ENCODE measurements at places on chromosomes 2 and 18.

- no peak for DNase-seq
Observed at GRCh38 chr2:143262389-143262788, 133.2 kb downstream of the ARHGAP15 start.

DNA sequence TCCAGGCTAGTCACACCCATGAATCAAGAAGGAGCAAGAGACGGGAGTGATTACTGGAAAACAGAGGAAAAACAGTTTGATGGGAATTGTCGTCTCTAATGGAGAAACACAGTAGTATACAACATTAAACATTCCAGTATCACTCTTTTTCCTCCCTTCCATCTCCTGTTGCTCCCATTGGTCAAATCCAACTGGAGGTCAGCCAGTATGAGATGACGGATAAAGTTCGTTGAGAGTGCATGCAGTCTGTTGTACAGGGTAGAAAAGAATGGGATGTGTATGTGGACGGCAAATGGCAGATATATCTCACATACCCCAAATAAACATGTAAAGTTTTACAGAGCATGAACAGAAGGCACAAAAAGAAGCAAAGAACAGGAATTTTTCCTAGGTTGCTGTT, 221.9 kb upstream of the TNP1 start:
- DNase-seq, result no peak

- no peak for DNase-seq
Observed at GRCh38 chr2:219247678-219248642, 2.7 kb downstream of the STK16 start.

GRCh38 chr2:11027195-11027594, 115.5 kb downstream of the KCNF1 start:
- no peak for DNase-seq

- no peak for DNase-seq
Observed at GRCh38 chr18:9735238-9735637, 27.1 kb downstream of the RAB31 start.

DNA sequence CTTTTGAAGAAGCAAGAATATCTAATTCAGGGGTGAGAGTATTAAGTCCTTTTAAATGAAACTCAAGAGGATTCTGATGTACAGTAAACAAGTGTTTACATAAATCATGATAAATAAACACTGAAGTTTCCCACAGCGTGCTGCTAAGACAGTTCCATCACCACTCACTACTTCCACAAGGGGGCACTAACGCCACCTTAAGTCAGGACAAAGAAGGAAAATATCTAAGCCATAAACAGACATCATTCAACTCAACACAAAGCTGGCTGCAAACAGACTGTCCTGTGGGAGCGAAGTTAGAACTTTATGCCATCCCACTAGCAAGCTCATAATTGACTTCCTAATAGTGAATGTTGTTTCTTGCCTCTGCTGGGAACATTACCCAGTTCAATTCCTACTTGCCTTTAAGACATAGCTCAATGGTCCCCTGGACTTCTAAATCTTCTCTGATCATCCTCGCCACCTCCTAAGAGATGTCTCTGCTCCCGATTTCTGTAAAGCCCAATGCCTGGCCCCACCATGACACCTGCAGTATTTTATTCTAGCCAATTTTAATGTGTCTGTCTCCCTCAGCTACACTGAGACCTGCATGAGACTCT, 36.5 kb downstream of the MRPL44 start:
- peak; percentile 21 for DNase-seq

DNA sequence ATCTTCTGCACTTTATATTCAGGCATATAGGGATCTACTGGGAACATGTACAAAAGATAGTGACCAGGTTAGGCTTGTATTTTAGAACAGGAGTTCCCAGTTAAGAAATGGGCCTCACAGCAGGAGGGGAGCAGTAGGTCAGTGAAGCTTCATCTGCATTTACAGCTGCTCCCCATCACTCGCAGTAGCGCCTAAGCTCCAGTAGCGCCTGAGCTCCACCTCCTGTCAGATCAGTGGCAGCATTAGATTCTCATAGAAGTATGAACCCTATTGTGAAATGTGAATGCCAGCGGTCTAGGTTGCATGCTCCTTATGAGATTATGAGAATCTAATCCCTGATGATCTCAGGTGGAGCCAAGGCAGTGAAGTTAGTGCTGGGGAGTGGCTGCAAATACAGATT, 224.4 kb upstream of the CYRIA start:
- no peak for DNase-seq

DNA sequence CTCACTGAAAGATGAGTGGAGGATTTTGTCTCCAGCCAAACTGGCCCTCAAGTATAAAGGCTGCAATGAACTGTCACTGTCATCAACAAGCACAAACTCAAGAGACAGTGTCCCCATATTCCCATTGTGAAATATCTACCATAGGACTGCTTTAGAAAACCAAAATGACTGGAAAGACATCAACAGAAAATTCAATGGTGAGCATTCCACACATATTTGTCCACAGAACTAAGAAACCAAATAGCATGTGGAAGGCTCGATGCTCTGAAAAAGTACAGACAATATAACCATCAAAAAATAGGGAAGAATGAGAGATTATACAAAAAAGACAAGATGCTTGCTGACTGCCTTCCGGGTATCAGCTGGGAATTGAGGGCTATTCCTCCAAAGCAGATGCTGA, 37.6 kb downstream of the TGFBRAP1 start:
- DNase-seq, result no peak

DNA sequence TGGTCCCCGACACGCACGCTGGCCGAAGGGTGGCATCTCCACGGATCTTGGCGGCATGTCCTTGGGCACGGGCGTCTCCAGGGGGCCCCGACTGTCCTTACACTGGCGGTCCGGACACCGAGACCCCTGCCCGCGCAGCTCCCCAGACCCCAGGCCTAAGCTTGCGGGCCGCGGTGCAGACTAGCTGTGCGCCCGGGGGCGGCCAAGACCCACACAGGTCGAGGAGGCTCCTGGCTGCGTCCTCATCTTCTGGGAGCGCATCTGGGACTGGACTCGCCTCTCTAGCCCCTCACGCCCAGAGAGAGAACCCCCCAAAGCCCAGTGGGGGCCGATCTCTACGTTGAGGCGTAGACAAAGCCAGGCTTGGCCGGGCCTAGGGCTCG, 475 bp upstream of the TWIST2 start:
- DNase-seq, result no peak

- peak; percentile 25 for DNase-seq
Observed at GRCh38 chr2:18520451-18521425, 39.7 kb downstream of the RDH14 start.

DNA sequence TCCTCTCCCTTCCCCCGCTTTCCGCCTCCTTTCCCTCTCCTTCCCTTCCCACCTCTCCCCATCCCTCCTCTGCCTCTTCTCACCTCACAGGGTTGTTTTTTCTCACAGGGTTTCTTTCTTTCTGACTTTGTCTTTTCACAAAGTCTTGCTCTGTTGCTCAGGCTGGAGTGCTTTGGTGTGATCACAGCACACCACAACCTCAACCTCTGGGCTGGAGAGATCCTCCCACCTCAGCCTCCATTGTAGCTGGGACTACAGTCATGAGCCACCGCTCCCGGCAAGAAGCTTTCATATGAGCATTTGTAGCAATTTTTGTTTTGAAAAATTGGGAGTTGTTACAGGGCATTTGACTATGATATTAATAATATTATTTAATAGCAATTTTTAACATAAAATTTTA, 32.9 kb downstream of the ACSL3 start:
- DNase-seq, result no peak

DNA sequence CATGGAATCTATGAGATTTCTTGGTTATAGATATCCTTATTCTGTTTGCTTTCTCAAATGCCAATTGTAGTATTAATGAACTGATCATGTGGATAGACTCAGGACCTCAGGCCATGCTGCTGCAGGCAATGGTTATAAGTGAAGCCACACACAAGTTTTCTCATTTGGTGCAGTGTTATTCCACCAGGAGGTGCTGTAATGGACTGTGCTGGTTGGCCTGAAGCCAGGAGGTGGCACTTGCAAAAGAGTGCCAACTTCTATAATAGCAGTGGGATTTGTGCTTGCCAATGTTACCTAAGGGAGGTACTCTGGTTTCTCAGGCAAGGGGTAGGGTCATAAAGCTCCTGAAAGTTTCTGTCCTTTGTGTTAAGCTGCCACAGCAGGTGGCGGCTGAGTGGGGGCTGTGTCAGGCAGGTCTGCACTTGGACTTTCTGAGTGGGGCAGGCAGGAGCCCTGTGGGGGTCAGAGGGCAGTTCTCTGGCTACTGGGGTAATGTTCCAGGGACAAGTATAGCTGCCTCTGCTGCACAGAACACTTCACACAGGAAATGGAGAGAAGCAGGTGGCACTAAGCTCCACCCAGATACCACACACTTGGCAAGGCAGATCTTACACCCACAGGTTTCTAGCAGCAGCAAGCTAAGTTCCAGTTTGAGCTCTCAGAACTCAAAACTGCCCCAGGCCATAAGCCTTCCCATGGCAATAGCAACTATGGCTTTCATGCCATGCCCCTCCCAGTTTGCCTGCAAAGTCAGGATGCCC, 352.6 kb upstream of the CWC22 start:
- no peak for DNase-seq

- DNase-seq, result no peak
Observed at GRCh38 chr18:2706903-2707302, 51.4 kb downstream of the SMCHD1 start.

GRCh38 chr2:67322353-67323001, 74.7 kb upstream of the ETAA1 start:
- DNase-seq, result no peak

DNA sequence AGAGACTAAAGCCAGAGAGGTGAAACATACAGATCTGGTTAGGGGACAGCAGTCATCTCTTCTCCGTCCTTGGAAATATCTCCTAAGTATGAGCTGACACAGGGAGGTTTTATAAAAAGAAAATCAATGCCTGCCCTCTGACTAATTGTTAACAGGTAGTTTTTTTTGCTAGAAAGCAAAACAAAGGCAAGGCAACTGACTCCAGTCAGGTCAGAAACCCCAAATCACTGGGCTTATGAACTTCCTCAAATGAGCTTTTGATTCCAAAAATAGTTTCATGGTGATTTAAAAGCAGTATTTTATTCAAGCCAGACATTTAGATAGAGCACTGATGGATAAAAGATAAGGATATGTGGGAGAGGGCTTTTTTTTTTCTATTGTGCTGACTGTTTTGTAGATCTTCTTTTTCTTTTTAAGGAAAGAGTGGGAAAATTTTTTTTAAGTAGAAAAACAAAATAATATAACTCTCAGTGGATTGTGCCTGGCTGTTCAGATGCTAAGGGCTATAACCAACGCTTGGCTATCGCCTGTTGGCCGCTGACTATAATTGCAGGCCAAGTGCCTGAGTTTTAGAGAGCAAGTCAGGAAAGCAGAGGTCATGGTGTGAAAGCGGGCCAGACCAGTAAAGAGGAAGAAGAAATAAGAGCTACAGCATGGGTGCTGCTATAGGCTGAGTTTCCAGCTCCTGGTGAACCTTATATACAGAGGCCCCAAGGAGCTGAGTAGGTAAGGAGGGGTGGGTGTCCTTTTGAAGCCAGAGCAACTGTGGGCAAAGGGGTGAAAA, 44.9 kb downstream of the MRPL35 start:
- DNase-seq, result no peak

GRCh38 chr2:40123746-40124145, 328.1 kb downstream of the SLC8A1 start:
- no peak for DNase-seq

GRCh38 chr2:134671513-134671912, 47.3 kb downstream of the TMEM163 start:
- no peak for DNase-seq

- DNase-seq, result no peak
Observed at GRCh38 chr2:217074576-217075255, 214.9 kb upstream of the TNP1 start.

DNA sequence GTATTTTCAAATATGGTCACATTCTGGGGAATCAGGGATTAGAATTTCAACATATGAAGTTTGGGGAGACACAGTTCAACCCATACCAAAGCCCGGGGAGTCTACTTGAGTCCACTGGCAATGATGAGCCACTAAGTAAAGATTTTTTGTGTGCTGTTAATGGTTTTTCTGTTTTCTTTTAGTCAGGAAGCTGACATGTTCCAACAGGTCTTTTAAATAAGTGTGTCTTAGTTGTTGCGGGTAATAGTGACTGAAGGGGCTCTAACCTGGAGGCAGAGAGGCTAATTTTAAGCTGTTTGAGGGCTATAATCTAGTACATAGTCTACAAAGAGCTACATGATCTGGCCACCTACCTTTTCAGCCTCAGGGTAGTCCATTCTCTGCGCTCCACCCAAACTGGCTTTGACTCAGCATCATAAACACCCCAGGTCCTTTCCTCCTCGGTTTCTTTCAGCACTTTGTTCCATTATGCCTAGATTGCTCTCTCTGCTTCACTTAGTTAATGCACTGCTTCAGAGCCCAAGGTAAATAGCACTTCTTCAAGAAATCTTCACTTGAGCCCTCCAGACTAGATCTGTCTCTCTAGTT, 17.6 kb upstream of the UBE2E3 start:
- no peak for DNase-seq

GRCh38 chr18:67766930-67767329, 250.4 kb upstream of the DSEL start:
- DNase-seq, result no peak

GRCh38 chr2:173651891-173652290, 297.2 kb downstream of the CDCA7 start:
- no peak for DNase-seq

- DNase-seq, result no peak
Observed at GRCh38 chr18:42781298-42781815, 334.1 kb downstream of the RIT2 start.

DNA sequence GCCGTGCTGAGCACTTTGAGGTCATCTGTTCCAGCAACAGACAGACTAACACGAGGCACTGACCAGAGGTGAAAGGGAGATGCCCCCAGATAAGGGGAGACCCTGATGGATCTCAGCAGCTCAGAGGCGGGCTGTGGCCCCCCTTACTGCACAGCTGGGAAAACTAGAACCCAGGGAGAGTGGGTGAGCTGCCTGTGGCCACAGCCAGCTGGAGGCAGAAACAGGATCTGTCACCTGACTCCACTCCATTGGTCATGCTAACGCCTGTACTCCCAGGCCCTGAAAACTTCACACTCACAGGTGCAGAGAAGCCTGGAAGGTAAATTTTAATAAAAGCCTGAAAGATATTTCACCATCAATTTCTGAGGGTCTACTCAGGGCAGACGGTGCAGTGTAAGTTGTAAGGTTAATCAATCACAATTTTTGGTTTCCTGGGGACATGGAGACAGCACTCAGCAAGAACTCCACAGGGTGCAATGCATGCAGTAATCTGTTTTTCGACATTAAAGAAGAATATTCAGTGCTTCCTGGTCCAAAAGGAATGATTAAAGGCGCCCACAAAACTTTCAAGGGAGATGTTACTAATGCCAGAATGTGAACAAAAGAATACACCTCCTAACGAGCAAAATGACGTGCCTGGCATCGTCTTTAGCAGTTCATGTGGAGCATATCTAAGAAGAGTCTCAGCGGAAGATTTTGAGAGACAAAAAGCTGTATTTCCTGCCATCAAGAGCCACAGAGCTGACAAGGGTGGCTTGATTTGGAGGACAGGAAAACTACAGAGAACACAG, 173.4 kb downstream of the EIPR1 start:
- no peak for DNase-seq

GRCh38 chr2:103151046-103151445, 389.2 kb downstream of the TMEM182 start:
- DNase-seq, result no peak
